Fibroblast of the aortic adventitia (primary cell): ENCODE measurements at places on chromosomes 4 and X. TPM values are rescaled to one million over a fixed set of nuclear protein-coding genes. Genes with fewer than 3 reads are reported as not detected.

Gene SSX2
- total RNA-seq: not detected in 2 replicates

Gene RNF175
- not detected in 2 replicates for total RNA-seq

Gene DGKQ
- 9.9 and 13.7 TPM in 2 replicates for total RNA-seq

Gene ARHGAP4
- total RNA-seq: 0.27 and 6.0 TPM in 2 replicates

Gene SPANXN3
- total RNA-seq: not detected in 2 replicates

Gene ZNF630
- 0.81 and 2.0 TPM in 2 replicates for total RNA-seq

Gene TLR7
- total RNA-seq: not detected in 2 replicates

Gene MCF2
- total RNA-seq: 0.45 and 2.8 TPM in 2 replicates
